Activated T-helper 2 cell treated with anti-CD3 and anti-CD28 coated beads, Interferon-gamma antibody, Interleukin-2, Interleukin-4, amounts not matched to agents 10 μg/mL and 5 μg/mL and 100 μg/mL, durations not matched to agents 14 hours and 24 hours and 36 hours (primary cell): ENCODE measurements at places on chromosomes 4 and X.
A peak's percentile ranks its signal among the peaks of the same experiment; 100 is the strongest.

DNA sequence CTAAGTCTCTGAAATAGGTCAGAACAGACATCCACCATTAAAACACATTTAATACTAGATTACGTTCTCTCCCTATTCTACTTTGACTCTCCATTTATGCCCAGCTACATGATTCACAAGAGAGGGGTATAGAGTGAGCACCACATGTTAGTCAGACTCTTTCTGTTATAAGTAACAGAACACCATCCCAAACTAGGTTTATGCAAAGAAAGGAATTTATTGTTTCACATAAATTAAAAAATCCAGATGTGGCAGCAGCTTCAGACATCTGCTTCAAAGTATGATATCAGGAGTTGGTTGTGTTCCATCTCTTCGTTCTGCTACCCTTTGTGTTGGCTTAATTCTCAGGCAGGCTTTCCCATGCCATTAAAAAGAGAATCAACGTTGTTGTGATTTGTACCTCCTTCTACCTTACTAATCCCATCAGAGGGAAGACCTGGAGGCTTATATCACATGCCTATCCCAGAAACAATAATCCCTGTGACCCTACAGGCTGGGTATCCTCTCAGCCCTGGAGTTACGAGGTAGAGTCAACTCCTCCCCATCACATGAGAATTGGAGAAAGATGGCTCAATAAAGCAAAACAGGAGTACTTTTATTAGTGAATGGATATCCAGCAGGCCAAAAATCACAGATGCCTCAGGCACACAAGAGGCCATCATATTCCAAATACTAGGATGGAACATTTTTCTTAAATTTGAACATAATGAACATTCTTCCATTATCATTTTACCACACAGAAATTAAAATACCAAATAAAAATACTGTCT is 163.2 kb downstream of the SLC7A11 start:
- no peak for DNase-seq

- DNase-seq: no peak
Observed at GRCh38 chr4:155929833-155930232, 23.8 kb downstream of the CTSO start.

GRCh38 chr4:7322166-7322991 is 112.4 kb downstream of the PSAPL1 start:
- no peak for DNase-seq

- no peak for DNase-seq
Observed at GRCh38 chr4:67973608-67974007, 10.3 kb upstream of the TMPRSS11A start.

DNA sequence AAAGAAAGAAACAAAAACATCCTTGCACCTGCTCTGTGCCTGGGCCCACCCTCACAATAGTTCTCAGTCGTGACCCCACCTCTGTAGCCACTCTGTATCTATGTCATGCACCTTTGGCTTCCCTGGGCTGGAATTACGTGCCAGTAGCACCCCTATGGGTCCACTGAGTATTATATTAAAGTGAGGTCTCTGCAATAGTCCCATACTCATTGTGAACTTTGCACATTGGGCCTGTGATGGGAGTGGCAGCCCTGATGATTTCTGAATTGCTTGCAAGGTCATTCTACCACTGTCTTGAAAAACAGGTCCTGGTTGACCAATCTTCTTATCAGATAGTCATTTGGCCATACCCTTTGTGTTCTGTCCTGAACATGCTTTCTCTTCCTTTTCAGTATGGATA is 1012.1 kb downstream of the RAB28 start:
- DNase-seq: no peak

DNA sequence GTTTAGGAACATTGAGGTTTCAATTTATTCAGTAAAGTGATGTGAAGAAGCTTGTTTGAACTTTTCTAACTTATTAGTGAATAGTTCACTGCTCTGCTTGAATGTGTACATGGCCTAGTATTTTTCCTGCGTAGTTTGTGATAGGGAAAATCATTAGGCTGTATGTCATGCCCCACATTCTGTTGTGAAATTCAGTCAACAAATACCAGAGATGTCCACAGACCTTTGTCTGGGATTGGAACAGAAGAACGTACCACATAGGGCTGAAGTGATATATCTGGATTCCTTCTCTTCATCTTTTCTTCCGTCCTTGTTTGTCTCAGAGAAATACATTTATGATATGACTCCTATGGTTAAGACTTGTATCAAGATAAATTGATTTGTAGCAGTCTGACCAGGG is 88.8 kb upstream of the PLS3 start:
- DNase-seq: no peak

DNA sequence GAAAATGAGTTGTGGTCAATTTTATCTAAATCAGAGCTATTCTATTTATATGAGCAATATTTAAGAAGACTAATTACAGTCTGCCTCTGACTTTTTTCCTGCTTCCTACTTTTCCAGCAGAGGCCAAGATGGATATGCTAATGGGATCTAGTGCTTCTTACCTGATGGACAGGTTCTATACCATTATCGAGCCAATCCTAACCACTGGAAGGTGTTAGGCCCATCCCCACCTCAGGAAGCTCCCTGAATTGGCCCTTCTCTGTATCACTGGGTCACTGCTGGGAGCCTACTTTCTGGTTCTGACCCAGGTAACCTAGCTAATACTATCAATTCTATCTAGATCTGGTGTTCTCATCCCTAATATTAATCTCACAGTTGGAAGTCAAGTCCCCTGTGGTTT is 577 bp upstream of the YIPF7 start:
- no peak for DNase-seq

DNA sequence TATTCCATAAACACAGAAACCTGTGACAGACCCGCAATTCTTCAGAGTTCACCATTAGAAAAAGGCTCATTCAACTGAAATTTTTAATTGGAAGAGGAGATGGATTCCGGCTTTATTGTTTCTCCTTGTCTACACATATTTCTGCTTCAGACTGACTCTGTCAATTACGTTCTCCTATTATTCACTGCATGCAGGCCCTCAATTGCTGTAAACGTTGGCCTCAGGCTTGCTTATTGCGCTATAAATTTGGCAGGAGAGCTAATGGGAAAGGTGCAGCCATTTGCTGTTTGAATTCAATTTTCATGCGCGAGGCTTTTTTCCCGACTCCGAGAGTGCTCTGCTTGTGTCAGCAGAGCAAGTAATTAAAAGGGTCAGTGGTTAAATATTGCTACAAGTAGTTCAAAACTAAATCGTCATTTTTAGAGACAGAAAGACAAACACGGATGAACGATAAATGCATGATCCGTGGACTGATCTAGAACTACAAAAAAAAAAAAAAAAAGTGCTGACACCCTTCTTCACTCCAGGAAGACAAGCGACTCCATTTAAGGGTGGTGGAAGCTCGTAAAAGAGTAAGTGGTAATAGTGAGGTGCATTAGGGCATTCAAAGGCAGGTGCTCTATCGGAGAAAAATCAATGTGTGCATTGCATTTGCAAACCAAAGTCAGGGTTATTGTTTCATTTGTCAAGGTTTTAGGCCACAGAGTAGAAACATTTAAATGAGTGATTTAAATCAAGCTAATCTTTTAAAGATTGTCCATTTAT is 841.6 kb upstream of the FRG1 start:
- DNase-seq: no peak

GRCh38 chr4:47721892-47722575 is 115.8 kb downstream of the CORIN start:
- DNase-seq: no peak

DNA sequence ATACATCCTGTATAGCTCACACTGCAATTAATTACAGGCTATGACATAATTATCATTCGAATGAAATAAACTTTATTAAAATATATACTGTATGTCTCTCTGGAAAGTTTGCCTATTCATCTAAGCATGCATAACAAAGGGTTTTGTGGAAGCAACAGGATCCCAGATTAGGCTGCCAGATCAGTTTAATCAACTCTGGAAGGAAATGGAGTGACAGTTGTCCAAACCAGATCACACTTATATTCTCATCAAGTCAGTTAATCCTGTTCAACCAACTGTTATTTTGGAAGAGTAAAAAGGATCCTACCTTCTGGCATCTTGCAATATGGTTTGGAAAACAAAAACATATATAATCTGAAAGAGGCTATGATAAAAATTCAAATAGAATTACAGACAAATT is 312.2 kb downstream of the FAT4 start:
- DNase-seq: no peak

GRCh38 chr4:104519588-104519987 is 24.9 kb upstream of the CXXC4 start:
- DNase-seq: no peak

DNA sequence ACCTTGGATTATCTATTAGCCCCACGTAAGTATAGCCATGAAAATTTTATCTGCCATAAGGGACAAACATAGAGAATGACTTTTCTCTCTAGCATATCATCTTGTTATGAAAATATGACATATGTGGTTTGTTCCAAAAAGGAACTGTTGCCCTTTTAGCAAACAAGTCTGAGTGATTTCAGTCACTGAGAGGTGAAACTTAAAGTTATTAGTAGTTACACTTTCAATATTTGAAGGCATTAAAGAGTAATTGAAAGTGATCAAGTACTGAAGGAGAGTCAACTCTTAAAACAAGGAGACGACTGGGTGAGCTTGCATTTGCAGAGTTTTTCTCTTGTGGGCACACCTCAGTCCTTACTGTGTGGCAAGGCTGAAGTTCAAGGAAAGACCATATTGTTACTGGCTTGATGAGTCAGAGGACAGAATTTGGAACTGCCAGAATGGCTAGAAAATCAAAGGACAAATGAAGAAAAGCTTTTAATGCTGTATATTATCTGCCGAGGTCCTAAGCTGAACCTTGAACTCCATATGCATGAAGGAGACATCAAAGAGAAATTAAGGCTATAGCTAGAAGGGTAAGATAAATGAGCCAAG is 205.1 kb upstream of the EMCN start:
- DNase-seq: no peak

GRCh38 chr4:120801137-120801758 is 121.3 kb downstream of the PRDM5 start:
- DNase-seq: no peak

- DNase-seq: no peak
Observed at GRCh38 chr4:184280591-184281071, 63.0 kb upstream of the ENPP6 start.

DNA sequence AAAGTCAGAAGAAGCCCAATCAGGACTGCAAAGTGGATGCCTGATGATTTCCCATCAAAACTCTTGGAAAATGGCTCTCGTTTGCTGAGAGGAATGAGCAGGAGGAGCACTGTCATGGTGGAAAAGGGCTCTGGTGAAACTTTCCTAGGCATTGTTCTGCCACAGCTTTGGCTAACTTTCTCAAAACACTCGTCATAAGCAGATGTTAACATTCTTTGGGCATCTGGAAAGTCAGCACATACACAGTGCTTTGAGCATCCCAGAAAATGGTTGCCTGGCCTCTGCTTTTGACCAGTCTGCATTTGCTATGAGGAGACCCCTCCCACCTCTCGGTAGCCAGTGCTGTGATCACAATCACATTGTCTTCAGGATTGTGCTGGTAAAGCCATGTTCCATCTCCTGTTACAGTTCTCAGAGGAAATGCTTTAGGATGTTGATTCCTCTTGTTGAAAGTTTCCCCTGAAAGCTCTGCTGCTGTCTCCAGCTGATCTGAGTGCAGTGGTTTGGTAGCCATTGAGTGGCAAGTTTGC is 25.2 kb upstream of the TBC1D14 start:
- DNase-seq: no peak

DNA sequence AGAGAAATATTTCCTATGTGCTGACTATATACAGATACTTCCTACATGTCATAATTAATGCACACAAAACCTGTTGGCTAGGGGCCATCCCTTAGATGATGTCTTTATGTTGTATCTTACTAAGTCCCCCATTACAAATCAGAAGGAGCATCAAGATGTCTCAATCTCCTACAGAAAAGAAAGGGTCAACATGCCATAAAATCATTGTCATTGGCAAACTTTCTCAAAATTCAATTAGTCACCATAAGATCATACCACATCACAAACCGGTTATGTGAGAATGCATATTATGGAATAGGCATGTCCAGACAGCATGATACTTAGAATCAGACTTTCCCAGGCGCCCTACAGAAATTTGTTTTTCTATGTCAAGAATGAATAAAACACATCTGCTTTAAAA is 175.2 kb upstream of the TET2 start:
- no peak for DNase-seq

DNA sequence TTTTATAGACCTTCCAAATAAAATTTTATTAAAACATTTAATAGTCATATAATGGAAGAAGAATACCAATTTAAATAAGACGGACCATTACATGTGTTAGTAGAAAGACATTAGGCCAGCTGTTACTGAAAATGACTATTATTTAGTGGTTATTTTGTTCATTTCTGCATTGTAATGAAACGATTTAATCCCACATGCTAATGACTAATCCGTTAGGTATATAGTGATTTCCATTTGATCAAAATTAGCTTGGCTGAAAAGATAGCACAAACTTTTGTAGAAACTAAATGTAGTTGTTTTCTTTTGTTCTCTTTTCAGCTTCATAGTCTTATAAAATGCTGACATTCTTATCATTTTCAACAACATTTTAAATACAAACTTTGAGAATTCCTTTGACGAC is 556.1 kb upstream of the TENM3 start:
- no peak for DNase-seq

GRCh38 chr4:104418286-104418685 is 76.4 kb downstream of the CXXC4 start:
- DNase-seq: no peak

GRCh38 chrX:10897768-10898167 is 213.4 kb upstream of the HCCS start:
- no peak for DNase-seq

DNA sequence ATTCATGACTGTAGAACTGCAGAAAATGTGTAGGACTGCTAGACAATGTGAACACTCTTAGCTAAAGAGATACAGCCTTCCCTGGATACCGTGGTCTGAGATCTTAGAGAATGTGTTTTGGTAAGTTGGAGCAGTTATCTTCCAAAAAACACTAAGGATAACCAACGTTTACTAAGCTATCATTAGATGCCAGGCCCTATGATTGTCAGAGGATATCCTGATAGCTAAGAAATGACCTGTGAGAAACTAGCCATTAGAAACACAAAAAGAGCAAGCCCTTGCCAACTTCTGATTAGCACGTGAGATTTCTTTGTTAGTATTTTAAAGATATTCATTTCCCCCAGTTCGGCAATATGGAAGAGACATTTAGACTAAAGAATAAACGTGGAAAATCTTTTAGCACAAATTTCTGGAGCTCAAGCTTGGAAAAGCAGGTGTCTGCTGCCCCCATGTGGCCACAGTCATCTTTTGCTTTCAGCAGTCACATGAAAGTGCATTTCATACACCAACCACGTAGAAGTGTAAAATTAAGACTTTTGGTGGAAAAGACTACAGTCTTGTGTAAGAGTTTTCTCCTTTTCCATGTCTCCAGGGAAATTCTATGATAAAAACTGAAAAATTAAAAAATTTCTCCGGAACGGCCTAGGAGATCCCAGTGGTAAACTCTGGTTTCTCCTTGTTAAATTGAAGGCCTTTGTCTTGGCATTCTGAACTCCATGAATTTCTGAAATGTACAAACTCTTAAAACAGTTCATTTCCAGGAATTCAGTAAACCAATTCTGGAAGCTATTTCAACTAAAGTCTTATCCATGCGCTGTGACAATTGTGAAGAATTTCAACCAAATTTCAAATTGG is 136.4 kb downstream of the ZNF674 start:
- DNase-seq: peak; percentile 16

- no peak for DNase-seq
Observed at GRCh38 chr4:184775854-184776555, 42.1 kb upstream of the CENPU start.

GRCh38 chrX:74230094-74230493 is 73.9 kb upstream of the ZCCHC13 start:
- no peak for DNase-seq
